ENCODE measurements at places on chromosomes 13 and 19.

DNA sequence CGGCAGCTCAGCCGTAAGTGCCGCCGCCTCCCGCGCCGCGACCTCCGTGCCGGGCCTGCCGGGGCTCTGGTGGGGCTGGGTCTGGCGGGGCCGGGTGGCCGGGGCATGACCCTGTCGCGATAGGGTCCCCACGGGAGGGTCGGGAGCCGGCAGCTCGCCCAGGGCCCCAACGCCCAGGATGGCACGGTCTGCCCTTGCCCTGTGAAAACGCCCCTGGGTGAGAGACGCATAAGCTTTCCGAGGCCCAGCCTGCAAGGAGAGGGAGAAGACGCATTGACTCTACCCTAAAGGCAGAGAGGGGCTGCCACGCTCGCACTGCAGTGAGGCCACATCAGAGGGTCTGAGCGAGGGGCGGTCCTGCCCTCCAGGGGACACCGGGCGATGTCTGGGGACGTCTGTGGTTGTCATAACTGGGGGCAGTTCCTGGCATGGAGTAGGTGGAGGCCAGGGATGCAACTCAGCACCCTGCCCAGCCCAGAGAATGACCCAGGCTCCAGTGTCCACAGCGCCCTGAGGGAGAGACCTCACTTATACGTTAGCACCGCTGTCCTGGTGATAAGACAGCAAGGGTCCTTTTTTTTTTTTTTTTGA, 539 bp downstream of the ZNF554 start:
- DNase-seq = peak; percentile 66

GRCh38 chr19:39596911-39597310, 5.4 kb upstream of the LGALS13 start:
- DNase-seq = no peak

GRCh38 chr19:7476241-7476640, 12.6 kb downstream of the PEX11G start:
- no peak for DNase-seq

DNA sequence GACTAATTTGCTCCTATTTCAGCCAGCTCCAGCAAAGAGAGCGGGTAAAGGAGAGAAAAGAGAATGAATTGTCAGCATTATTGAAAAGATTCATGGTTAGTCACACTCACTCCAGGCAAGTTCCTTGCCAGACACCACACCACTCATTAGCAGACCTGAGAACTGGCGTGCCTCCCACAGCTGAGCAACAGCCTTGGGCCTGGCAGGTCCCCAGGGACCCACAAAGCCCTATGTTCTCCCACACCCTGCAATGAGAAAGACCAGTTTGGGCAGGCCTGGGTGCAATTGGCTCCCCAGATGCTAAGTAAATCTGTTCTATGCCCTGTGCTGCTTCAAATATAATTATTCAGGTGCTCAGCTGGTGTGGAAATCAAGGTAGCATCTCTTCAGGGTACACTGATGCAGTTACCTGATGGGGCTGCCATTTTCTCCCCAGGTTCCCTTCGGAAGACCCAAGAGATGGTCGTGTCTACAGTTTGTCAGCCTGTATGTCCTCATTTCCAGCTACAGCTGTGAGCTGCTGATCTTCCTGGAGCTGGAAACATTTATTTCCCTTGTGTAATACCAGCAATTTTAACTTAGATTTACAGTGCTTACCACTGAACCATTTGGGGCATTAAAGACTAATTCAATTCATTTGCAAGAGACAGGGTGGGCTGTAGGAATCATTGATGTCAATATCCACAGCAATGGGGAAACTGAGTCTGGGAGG, 405.0 kb downstream of the COG6 start:
- no peak for DNase-seq

GRCh38 chr13:88585861-88586260, 914.7 kb downstream of the SLITRK5 start:
- DNase-seq = no peak

DNA sequence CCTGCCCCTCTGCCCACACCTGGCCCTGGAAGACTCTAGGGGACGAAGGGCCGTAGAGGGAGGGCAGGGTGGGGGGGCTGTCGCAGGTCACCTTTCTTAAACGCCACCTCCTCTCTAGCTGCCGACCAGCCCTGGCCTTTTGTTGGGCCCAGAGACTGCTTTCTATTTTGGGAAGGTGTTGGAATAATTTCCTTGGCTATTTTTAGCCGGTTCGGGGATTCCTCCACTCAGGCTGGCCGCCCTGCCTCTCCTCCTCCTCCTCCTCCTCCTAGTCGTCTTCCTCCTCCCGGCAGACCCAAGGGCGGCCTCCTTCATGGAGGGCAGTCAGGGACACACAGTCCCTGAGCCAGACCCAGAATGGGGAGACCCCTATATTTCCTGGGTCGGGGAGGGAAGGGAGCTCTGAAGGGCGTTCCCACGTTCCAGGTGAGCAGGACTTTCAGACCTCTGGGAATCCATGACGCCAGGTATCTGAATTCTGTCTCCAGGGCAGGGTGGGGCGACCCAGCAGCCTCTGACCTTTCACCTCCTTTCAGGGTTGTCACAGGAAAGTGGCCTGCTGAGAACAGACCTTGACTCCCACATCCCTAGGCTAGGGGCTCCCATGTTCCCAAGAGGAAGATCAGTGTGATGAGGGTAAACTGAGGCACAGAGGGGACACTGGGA, 19.9 kb downstream of the GADD45B start:
- DNase-seq = no peak

DNA sequence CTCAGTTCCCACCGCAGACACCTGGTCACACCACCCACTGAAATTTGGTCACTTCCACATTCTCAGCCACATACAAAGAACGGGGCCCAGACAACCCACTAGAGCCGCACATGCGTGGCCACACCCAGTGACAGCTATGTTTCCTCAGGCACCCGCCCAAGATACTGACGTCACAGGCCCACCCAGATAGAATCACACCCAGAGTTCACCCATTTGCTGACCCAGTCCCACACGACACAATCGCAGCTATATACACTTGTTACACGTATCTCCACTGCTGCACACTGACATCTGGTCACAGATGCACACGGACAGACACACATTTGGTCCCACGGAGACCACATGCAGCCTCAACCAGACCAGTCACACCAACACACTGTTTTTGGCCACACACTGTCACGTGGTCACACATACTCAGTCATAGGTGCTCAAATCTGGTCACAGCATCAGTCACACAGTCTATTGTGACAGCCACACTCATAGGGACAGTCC, 2.9 kb downstream of the NUMBL start:
- DNase-seq = no peak

DNA sequence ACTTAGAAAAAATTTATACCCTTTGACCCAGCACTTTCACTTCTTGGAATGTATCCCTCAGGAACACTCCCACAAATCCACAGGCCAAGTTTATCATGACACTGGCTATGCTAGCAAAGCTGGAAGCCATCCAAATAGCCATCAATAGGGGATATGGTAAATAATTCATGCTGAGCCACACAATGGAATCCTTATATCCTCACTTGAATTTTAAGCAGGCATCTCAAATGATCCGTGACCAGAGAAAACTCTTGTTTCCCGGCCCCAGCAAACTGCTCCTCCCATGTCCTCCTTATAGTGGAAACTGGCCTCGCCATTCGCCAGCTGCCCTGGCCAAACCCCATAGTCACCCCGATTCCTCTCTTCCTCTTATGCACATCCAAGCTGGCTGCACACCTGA, 37.6 kb downstream of the GRIK5 start:
- DNase-seq = no peak

- DNase-seq = no peak
Observed at GRCh38 chr13:49213997-49214916, 5.9 kb upstream of the MLNR start.
